ENCODE measurements at places on chromosomes 6 and 20.

DNA sequence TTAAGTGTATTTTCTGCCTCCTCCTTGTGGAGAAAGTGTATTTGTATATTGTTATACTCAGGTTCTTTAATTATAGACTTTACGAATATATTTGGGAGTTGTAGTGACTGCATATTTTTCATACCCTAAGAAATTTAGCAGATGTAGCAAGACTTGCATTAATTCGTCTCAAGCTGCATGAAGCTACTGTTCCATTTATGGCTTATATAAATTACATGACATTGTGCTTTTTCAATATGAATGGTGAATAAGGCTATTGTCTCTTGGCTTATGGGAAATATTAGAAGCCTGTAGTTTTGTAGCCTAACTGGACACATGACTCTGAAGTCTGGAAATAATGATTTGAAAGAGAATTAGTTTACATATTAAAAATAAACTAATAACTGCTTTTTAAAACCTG, 2.4 kb downstream of the ADGRG6 start:
- no peak for DNase-seq

GRCh38 chr6:111478064-111478476, 4.9 kb downstream of the REV3L start:
- DNase-seq = no peak

DNA sequence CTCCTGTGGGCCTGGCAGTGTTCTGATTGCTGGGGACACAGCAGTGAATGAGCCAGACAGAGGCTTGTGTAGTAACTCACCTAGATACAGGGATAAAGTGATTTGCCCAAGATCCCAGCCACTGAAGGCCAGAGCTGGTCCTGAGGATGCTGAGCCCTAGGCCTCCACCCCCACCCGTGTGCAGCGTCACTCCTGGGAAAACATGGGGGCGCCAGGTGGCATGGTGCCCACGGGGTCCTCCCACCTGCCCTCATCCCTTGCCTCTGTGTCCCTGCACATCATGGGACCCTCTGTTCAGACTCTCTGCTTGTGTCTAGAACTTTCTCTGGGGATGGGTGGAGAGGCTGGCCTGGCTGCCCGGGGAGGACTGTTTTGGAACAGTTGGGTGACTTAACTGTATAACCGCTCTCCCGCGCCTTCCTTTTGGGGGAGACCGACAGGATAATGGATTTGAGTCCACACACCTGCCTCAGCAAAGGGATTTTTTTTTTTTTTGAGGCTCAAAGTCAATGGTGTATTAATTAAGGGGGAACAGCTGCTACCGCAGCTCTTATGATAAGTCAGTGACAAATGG, 19.6 kb downstream of the LEMD2 start:
- DNase-seq = no peak

GRCh38 chr20:37278966-37279590, 10.4 kb upstream of the MANBAL start:
- DNase-seq = no peak

DNA sequence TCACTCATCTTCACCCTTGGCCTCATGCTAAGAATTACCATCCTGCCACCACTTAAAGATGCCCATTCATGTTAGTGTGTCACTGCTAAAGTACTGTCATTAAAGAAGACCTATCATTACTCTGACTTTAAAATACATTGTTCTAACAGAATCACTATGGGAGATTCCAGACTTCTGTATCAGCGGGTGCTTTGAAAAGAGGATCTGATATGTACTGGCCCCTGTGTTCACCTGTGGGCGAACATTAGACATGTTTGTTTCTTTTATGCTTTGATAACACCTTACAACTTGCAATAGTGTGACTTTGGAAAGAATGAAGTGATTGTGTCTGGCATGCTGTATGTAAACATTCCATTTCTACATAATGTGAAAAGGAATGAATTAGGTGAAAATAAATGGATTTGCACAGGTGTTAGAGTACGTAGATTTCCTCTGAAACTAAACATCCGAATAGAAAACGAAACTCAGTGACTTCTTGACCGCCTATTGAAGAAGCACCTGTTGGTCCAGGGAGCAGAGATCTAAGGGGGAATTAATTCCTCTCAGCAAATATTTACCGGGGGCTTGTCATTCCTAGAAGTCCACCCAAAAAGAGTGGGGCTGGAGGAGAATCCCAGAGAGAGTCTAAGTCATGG, 132.3 kb downstream of the CARMIL1 start:
- no peak for DNase-seq

- no peak for DNase-seq
Observed at GRCh38 chr6:19444041-19444440, 393.1 kb upstream of the ID4 start.

DNA sequence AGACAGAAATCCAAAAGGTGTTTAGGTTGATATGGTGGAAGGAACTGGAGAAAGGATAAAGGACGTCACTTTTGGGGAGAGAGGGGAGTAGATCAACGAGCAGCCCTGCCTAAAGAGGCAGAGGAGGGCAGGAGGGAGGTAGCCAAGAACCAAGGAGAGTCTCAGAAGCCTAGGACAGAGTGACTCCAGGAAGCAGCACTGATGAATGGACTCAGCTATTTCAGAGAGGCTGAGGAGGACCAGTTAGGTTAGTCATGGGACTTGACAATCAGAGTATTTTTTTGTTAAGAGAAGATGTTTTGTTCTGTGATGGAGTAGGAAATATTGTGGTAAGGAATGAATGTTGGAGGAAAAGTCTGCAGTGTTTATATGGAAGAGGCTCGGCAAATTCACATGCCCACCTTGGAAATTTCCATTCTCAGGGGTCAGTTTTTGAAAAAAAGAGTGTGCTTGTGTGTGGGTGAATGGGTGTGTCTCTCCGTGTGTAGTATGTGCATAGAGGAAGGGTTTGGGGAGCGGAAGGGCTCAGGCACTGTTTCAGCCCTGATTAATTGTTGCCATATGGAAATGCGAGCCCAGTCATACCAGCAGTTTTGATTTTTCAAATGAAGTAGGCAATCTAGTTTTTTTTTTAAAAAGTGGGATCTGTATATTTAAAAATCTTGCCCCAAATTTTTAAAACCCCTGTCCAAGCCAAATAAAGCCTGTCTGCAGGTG, 303.6 kb downstream of the SAMD5 start:
- DNase-seq = no peak

- DNase-seq = no peak
Observed at GRCh38 chr20:3980260-3981131, 34.9 kb downstream of the RNF24 start.

- DNase-seq = no peak
Observed at GRCh38 chr20:43590036-43590391, 723 bp upstream of the IFT52 start.

- DNase-seq = no peak
Observed at GRCh38 chr6:56406276-56407269, 159.2 kb upstream of the COL21A1 start.

GRCh38 chr20:47276851-47277534, 79.5 kb downstream of the ZMYND8 start:
- DNase-seq = peak; percentile 19

- DNase-seq = no peak
Observed at GRCh38 chr6:7621761-7622160, 31.8 kb downstream of the SNRNP48 start.

DNA sequence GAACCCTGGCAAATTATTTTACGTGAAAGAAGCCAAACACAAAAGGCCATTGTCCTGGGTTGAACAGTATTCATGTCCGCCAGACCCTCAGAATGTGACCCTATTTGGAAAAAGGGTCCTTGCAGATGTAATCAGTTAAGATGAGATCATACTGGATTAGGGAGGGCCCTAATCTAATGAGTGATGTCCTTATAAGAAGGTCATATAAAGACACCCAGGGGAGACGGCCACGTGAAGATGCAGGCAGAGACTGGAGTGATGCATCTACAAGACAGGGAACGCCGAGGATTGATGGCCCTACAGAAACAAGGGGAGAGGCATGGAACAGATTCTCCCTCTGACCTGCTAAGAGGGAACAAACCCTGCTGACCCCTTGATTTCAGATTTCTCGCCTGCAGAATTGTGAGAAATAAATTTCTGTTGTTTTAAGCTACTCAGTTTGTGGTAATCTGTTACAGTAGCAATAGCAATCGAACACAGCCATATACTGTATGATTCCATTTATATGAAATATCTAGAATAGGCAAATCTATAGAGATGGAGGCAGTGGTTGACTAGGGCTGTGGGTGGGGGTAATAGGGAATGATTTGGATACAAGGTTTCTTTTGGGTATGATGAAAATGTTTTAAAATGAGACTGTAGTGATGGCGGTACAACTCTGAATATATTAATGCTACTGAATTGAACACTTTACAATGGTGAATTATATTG, 132.9 kb upstream of the NUP153 start:
- no peak for DNase-seq

DNA sequence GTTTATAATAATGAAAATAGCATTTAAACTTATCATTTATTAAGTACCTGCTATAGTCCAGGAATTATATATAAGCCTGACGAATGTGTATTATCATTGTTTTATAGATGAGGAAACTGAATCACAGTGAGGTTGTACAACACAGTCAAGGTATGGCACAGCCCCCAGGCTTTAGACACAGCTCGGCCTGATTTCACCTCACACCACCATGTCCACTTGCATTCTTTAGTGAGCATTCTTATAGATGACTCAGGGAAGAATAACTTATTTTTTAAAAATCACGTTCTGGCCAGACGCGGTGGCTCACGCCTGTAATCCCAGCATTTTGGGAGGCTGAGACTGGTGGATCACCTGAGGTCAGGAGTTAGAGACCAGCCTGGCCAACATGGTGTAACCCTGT, 289.0 kb downstream of the SYNE1 start:
- DNase-seq = no peak

DNA sequence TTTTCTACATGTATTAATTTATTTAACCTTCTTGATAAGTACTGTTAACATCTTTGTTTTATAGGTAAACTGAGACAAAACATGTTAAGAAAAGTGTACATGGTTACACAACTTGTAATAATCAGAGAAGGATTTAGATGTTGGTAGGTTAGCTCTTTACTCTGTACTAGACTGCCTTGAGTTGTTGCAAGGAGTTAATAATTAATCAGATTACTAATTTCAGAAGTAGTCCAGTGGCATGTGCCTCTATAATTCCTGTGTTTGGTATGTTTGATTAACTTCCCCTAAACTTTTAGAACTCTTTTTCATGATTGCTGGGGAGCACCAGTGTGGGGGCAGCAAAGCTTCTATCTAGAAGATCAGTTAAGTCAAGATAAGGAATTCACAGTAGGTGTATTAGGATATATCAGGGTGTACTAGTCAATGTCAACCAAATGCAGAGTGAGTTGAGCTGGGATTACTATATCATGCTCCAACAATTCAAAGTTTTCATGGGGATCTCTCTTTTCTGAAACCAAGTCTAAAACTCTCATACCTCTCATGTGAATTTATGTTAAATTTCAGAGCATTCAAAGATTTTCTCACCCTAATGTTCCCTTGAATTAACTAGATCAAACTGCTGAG, 129.7 kb upstream of the AHI1 start:
- DNase-seq = no peak

- DNase-seq = no peak
Observed at GRCh38 chr6:32488083-32488482, 42.0 kb downstream of the HLA-DRB5 start.

- DNase-seq = no peak
Observed at GRCh38 chr6:156421933-156422332, 355.2 kb upstream of the ARID1B start.

GRCh38 chr6:166903027-166903426, 53.3 kb downstream of the RNASET2 start:
- DNase-seq = no peak

Measured in left colon (tissue), 2 donors.